ENCODE measurements at places on chromosomes 2 and 18.
A peak's percentile ranks its signal among the peaks of the same experiment; 100 is the strongest.

DNA sequence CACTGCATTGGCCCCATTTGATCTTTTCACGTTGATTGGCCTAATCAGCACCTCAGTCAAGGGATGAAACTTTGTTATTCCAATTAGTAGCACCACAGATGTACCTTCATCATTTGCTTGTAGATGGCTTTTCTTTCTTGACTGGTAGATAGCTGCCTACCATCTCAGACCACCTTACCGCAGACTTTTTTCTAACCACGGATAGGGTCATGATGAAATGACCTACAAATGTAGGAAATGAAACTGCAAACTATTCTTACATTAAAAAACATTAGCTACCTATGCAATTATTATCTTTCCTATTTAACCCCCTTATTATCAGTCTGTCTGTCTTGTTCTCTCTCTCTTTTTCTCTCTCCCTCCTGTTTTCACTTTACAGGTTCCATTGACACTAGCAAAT lies 22.4 kb upstream of the SLC25A52 start:
- DNase-seq = no peak

- no peak for DNase-seq
Observed at GRCh38 chr2:68755071-68755470, 20.5 kb downstream of the ARHGAP25 start.

- no peak for DNase-seq
Observed at GRCh38 chr18:35436076-35436649, 59.0 kb upstream of the ZNF396 start.

- DNase-seq = no peak
Observed at GRCh38 chr2:192604295-192604694, 409.6 kb upstream of the TMEFF2 start.

DNA sequence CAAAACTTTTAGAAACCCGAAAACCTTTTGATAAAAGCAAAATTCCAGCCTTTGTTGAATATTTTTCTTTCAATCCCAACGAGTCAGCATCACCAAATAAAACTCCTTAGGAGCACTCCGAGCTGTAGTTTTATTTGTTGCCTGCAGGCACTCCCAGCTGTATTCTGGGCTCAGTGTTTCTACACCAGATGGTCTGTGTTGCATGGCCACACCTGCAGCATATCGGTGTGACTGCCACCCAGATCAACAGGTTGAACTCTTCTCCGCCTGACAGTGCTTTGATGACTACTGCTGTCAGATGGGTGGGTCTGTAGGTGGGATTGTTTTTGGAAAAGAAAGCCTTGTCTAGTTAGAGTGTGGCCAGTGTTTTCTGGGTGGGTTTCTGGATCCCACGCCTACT lies 32.7 kb downstream of the APCDD1 start:
- DNase-seq = no peak

DNA sequence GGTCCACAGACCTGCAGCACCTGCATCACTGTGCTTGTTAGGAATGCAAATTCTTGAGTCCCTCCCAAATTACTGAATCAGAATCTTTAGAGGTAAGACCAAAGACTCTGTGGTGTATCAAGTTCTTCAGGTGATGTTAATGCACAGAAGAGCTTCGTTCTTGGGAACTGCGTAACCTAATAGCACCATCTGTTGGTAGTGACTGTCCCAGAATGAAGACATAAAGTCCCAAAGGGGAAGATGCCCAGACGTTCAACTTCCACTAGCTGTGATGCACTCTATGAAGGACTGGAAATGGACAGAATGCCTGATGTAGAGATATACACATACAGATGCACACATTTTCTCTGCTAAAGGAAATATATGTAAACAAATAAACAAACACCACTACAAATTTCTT lies 576.0 kb downstream of the LRP1B start:
- no peak for DNase-seq

- DNase-seq = no peak
Observed at GRCh38 chr2:236568922-236569572, 578 bp upstream of the ACKR3 start.

GRCh38 chr18:75784390-75784789 lies 356.9 kb upstream of the SMIM21 start:
- no peak for DNase-seq

- no peak for DNase-seq
Observed at GRCh38 chr2:71799013-71799575, 345.7 kb downstream of the DYSF start.

- no peak for DNase-seq
Observed at GRCh38 chr2:106124905-106125549, 69.1 kb downstream of the UXS1 start.

- no peak for DNase-seq
Observed at GRCh38 chr2:117785740-117786139, 28.8 kb upstream of the DDX18 start.

DNA sequence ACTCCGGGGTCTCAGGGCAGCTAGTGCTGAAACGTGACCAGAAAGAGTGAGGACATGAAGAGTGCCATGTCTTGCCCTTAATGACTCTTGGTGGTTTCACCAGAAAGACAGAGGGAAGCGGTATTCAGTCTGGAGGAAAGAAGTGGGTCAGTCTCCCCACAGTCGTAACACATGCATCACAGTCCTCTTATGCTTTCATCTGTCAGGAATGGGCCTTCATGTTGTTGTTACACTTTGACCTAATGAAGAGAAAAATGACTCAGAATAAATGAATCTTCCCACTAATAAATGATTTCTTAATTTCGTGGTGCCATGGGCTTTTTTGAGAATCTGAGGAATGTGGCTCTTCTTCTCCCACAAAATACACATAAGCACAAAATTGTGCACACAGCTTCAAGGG lies 103.2 kb downstream of the SLC8A1 start:
- DNase-seq = no peak

DNA sequence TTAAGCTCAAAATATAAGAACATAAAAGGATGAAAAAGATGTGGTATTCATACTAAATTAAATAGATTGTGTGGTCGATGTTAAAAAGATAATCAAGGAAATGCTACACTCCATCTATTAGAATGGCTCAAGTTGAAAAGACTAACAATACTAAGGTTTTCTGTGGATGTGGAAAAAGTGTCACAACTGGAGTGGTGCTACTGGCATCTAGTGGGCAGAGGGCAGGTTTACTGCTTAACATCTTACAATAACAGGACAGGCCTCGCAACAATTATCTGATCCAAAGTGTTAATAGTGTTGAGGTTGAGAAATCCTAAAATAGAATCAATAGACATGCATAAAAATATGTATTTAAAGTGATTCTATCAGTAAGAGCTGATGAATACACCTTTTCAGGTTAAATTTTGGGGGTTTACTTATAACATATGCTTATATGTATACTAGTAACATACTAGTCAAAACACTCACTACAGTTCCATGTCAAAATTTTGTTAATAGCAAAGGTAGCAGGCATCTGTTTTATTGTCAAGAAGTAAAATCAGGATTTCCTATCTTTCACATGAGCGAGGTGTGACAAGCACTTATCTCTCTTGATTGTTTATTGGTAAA lies 91.5 kb upstream of the TMEFF2 start:
- no peak for DNase-seq

- DNase-seq = no peak
Observed at GRCh38 chr2:173855661-173856060, 109.5 kb downstream of the SP3 start.

- no peak for DNase-seq
Observed at GRCh38 chr2:181052523-181052891, 72.1 kb downstream of the UBE2E3 start.

DNA sequence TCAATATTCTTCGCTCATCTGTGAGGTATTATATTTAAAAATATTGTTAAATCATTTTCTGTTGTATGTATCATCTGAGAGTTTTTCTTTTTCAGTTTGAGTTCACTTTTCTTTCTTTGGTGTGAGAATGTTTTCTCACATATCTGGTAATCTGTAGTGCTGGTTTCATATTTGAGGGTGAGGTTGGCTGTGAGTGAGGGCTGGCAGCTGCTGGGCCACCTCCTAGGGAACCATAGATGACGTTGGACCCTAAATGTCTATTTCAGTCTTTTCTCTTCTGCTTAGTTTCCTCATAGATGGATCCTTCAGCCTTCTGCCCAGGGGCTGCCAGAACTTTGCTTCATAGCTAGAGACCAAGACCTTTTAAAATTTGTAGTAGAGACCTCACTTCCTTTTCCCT lies 33.5 kb downstream of the MGAT5 start:
- no peak for DNase-seq

GRCh38 chr2:169713331-169713730 lies 19.1 kb downstream of the PHOSPHO2 start:
- DNase-seq = no peak

GRCh38 chr18:25144820-25145219 lies 207.1 kb downstream of the ZNF521 start:
- no peak for DNase-seq

DNA sequence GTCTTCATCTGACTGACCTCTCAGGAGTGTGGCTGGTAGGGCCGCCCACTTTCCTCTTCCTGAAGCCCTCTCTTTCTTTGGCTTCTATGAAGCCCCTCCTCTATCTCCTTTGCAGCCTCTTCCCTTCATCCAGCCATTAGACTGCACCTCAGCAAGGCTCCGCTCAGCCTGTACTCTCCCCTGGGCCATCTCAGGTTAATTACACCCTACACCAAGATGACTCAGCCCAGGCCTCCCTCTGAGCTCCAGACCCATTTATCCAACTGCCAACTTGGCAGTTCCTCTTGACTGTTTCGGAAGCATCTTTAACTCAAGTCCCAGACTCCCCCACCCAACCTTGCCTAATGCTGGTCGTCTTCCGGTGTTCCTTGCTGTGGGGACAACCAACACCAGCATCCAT lies 5.8 kb upstream of the WNT6 start:
- no peak for DNase-seq

DNA sequence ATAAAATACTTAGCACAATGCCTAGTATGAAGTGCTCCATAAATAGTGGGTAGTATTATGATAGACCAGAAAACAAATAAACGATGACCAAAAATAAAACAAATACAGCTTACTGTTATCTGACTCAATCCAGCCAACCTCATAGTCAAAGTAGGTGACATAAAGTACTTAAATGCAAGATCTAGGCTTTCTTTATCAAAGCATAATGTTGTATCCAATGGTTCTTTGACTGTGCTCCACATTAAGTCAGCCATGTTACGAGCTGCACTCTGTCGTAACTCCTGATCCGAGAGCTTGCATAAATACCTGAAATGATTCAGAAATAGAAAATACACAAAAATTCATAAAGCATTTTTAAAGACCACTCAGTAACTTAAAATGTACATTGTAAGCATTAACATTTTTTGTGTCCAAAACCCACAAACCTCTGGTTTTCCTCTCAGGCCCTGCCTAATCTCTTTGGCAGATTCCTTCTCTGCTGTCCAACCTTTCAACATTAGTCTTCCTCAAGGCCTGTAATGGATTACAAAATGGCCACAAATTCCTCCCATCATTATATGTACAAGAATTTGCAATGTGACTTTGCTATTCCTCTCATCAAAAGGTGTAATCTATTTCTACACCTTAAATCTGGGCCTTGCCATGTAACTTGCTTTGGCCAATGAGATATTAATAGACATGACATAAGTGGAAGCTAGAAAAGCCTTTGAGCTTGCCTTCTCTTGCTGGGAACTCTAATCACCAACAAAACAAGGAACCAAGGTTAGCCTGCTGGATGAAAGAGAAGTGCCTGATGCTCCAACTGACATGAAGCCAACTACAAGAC lies 90.6 kb downstream of the USP34 start:
- DNase-seq = no peak

GRCh38 chr2:9739531-9739964 lies 103.7 kb upstream of the TAF1B start:
- peak; percentile 53 for DNase-seq

All from activated T-cell treated with anti-CD3 and anti-CD28 coated beads for 48 hours (primary cell).